ENCODE measurements at places on chromosomes 1 and 21.

- no peak for DNase-seq
These were observed 172.1 kb upstream of the RNPC3 start for GRCh38 chr1:103353391-103353790.

- DNase-seq, result no peak
These were observed 40.7 kb downstream of the HHAT start for GRCh38 chr1:210369425-210369824.

DNA sequence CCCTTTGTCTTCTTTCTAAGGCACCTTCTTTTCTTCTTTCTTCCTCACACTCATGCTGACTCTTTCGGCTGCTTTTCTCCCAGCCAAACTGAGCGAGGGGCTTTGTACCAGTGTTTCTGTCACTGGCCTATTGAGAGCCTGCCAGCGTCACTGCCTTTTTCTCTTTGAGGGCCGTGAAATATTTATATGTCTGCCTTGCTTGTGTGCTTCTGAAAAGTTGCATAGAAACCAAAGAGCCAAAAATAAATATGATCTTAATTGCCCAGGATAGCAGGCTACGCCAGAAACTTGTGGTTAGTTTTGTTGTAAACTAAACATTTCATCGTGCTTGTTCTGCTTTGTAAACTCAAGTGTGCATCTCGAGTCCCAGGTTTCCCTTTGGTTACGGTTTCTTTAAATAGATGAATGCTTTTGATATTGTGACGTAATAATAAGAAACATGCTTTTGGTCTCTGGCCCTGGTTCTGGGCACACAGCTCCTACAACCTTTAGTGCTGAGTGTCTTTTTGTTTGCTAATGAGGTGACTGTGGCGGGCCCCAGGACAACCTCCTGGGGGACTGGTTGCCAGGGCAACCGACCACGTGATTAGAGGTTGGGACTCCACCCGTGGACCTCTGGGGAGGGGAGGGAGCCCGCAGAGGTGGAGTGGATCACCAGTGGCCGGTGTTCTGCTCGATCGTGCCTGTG is 10.8 kb downstream of the SLC37A1 start:
- peak; percentile 79 for DNase-seq

DNA sequence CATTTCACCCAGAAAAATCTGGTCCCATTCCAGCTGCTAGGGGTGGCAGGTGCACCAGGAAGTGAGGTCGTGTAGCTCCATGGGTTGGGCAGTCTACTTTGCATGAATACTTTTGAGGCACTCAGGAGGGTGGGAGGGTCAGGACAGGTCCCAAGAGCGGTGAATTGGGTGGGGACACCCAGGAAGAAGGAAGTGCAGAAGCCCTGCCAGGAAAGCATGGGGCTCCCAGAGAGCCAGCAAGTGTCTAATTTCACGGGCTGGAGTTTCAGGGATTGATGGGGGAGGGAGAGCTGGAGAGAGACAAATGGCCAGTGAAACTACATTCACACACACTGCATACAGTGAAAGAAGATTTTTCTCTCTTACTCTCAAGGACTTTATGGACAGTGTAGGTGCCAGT is 137.8 kb downstream of the GALNT2 start:
- no peak for DNase-seq

DNA sequence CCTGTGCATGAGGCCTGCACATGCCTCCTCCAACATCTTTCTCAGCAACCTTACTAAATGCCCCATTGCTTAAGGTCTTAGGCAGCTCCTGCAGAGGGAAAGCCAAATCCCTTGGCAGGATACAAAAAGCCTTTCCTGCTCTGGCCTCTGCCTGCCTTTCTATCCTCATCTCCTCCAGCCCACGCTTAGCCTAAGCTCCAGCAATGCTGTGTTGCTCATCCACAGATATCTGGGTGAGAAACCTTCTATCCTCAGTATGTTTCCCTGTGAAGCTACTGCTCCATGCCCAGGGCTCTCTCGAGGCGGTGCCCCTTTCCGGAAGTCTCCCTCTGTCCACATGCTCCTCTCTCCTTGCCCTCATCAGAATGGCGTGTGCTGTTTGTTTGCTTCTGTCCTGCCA is 37.0 kb upstream of the CCSAP start:
- no peak for DNase-seq

GRCh38 chr1:116766616-116767469 is 12.6 kb downstream of the CD2 start:
- no peak for DNase-seq

- DNase-seq, result peak; percentile 87
These were observed 834 bp upstream of the ELF3 start for GRCh38 chr1:202009326-202010179.

DNA sequence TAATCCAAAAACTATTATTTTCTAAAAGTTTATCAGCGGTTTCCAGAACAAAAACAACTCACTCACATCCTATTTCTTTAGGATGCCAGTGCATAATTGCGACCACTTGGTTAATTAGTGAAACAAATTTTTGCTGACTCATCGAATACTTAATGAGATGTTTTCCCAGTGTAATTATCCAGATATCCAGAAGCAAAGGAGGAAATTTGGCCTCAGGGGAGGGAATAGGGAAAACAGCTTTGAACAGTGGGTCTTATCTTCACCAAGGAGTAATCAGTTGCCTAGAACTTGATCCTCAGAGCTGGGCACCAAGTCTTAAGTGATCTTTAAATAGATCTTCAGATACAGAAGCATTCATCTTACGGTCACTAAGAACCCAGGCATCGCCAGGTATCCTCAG is 24.3 kb downstream of the STYXL2 start:
- DNase-seq, result no peak

DNA sequence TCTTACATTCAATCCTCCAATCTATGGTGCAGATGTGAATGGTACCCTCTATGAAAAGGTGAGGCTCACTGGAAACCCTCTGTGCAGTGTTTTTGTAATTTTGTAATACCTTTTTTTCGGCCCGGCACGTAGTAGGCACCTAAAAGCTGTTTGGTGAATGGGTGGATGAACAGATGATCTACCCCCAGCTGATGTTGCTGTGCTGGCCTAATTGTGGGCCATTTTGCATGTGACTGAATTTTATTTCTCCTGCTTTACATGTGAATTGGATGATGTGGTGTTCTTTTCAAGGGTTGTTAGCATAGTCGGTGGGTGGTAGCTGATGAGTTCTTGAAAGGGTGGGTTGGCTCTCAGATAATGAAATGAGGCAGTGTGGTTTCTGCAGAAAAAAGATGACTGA is 10.4 kb downstream of the KDM4A start:
- DNase-seq, result no peak

GRCh38 chr1:79760531-79760930 is 754.0 kb upstream of the ADGRL4 start:
- DNase-seq, result no peak

GRCh38 chr1:44677201-44677766 is 2.8 kb downstream of the ARMH1 start:
- DNase-seq, result no peak

- DNase-seq, result no peak
These were observed 105.2 kb downstream of the MRPL39 start for GRCh38 chr21:25501996-25502665.

GRCh38 chr1:84298328-84298683 is 3.2 kb upstream of the SAMD13 start:
- peak; percentile 78 for DNase-seq

GRCh38 chr1:14977338-14977931 is 176.1 kb upstream of the TMEM51 start:
- no peak for DNase-seq

GRCh38 chr1:235277709-235278108 is 50.3 kb downstream of the ARID4B start:
- no peak for DNase-seq

DNA sequence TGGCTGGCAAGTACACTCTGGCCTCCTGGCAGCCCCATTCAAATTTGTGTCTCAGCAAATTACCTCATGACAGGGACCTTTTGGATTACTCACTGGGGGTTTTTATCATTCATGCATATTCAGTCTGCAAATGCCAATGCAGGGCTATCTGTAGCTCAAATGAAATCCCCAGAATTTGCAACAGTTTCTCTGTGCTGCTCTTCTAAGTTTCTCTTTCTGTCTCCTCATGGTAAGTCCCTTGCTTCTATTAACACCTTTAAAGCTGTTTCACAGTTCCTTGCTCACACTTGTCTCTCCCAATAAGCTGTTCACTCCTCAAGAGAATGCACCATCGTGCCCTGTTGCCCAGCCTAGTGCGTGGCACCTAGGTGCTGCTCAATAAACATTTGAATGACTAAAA is 3.3 kb upstream of the FAM78B start:
- DNase-seq, result no peak

- no peak for DNase-seq
These were observed 13.5 kb downstream of the LDLRAP1 start for GRCh38 chr1:25556791-25557476.

- no peak for DNase-seq
These were observed 61.7 kb downstream of the XCL2 start for GRCh38 chr1:168482106-168482505.

- DNase-seq, result no peak
These were observed 151.4 kb downstream of the PTGER3 start for GRCh38 chr1:70896224-70896623.

- DNase-seq, result peak; percentile 60
These were observed 21.9 kb upstream of the PIK3CD start for GRCh38 chr1:9629445-9630201.

GRCh38 chr1:50497007-50497406 is 73.8 kb upstream of the DMRTA2 start:
- no peak for DNase-seq

- no peak for DNase-seq
These were observed 18.7 kb downstream of the SLC19A1 start for GRCh38 chr21:45523411-45524101.

All from femur (tissue), 1 donor.